ENCODE measurements at places on chromosomes 12 and 14.

- no peak for DNase-seq
These were observed 269.6 kb downstream of the ADGRD1 start for GRCh38 chr12:131223171-131223761.

DNA sequence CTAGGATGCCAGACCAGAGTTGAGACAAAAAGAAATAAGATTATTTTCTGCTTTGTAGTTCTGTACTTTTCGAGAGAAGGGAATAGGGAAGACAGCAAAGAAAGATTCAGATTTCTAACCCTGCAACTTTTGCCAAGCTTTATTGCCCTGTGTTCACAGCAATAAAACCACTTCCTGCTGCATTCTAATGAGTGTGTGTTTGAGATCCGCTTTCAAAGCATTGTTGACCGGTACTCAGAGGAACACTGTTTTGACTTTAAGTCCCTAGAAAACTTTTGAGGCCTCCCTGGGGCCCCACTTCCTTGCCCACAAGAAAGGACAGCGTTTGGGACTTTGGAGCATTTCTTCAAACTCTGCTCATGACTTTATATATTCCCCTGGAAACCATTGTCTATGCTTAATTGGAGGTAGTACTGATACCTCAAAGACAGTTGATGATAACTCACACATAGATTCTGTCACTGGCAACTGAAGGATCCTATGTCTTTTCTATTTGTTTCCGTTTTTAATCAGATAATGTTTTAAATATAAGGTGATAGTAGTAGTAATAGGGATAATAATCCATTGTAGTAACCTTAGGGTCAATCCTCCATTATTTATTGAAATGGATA, 1.3 kb downstream of the RNASE6 start:
- no peak for DNase-seq

- no peak for DNase-seq
These were observed 25.2 kb downstream of the ZC3H14 start for GRCh38 chr14:88588081-88588480.

GRCh38 chr14:77593501-77593961, 22.9 kb downstream of the SPTLC2 start:
- DNase-seq: no peak

DNA sequence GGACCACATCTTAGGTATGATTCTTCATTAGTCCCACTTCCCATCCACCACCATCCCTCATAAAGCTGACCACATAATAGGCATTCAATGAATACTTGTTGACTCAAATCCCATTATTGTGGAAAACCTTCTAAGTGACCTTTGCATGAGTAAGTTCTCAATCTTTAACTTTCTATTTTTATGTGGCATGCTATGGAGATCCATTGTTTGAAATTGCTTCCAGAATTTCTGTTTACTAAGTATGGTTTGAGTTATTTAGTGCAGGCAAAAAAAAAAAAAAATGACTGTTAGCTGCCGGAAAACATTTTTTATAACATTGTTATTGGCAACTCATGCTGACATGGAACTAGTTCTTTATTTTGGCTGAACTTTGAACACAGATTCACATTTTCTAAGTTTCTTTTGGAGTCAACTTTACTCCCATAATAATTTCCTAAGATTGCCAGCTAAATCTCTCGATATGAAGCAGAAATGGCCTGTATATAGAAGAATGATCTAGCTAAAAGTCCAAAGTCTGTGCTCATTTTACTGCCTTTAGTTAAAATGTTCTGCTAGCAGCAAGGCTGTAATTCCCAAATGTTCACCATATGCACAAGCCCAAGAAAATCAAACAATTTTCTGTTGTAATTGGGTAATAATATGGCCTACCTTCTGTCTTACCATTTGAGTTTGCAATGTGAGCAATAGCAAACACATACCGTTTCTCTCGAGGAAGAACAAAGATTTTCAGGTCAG, 77.9 kb downstream of the PTGER2 start:
- no peak for DNase-seq

GRCh38 chr12:29771786-29772185, 12.0 kb downstream of the TMTC1 start:
- no peak for DNase-seq

- DNase-seq: no peak
These were observed 27.0 kb upstream of the PTHLH start for GRCh38 chr12:27999521-27999920.

GRCh38 chr12:11578461-11578993, 70.9 kb upstream of the ETV6 start:
- no peak for DNase-seq

DNA sequence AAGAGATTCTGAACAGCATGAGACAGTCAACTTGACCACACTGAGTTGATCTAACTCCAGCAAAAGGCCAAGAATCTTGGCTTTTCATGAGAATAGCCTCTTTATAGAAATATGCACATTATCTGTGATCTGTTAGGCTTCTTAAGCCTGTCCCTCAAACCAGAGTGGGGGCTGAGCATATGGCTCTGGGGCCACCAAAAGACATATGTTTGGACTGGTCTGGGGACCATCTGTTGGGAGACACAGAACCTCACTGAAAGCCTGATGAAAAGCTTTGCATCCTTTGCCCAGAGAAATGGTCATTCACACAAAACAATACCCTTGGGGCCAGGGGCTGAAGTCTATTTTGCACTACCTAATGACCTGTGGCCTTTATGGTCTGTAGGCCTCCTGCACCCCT, 165.3 kb upstream of the PRMT8 start:
- DNase-seq: no peak

DNA sequence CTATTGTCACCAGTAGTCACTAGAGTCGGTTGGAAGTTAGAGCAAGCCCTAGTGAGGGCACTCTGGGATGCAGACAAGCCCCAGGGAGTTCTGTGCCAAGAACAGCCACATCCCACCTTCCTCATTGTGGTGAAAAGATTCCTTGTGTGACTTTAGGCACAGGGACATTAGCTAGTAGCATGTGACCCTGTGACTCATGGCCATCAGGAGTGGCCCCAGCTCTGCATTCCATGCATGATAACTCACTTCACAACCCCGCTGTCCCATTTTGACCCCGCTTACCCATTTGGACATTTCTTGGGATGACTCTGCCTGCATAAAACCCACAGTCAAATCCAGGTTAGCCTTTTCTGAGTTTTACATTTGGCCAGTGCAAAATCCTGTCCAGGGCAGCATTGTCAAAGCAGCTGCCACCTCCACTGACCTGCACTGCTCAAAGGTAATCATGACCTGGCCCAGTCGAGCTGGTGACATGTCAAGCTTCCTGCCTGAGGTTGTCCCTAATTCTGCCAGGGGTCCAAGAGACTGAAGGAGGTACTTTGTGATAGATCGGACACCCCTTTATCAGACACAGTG, 430.5 kb downstream of the DPF3 start:
- peak; percentile 59 for DNase-seq

GRCh38 chr12:94676922-94677321, 26.6 kb upstream of the TMCC3 start:
- DNase-seq: no peak

- no peak for DNase-seq
These were observed 146.4 kb upstream of the BTG1 start for GRCh38 chr12:92292016-92292415.

GRCh38 chr12:117321572-117321971, 39.9 kb downstream of the NOS1 start:
- DNase-seq: no peak

DNA sequence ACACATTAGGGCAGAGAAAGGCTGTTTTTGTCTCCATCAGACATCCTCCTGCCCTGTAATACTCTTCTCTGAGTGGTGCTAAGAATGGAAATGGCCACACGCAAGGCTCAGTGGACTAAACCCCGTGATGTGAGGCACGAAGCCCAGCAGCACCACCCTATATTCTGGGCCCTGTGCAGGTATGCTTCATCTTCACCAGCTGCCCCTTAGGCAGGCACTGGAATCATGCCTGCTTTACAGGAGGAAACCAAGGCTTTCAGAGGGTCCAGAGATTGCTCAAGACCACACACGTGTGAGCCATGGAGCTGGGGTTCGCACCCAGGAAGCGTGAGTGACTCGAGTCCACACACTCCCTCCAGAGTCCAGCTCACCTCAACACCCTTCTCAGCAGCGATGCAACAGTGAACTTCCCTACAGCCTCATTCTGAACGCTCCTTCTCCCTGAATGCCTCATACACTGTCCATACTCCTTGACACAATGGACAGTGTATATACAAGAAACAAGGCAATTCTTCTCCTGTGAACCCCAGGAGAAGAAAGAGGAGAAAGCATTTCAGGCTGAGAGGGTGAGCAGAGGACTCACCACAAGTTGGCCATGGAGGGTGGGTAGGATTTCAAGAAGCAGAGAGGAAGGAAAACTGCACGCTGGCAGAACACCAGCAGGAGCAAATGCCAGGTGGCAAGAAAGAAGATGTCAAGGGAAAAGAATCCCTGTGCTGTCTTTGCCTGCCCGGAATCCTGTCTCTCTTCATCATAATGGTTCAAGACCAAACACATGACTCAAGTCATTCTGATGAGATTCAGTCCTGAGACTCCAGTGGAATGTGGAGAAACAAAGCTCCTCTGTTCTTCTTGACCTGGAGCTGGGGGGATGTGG, 39.1 kb downstream of the NT5DC3 start:
- peak; percentile 16 for DNase-seq

Measured in AG08396 (cell line).